ENCODE measurements at places on chromosomes 4 and X.

DNA sequence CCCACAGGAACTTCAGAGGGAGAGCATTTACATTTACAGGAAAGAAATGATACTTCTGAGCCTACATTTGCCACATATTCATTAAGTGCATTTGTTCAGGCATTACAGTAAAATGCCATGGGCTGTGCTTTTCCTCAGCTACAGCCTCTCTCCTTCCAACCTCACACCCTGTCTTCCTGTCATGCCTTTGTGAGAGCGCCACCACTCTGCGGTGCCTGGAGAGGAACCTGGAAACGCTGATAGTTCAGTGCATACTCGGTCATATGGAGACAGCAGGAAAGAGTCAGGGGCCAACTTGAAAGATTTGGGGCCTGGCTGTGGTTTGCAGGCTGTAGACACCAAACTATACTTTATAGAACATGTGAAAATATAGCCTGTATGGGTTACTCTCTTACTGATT, 40.5 kb downstream of the NFKB1 start:
- no peak for DNase-seq

DNA sequence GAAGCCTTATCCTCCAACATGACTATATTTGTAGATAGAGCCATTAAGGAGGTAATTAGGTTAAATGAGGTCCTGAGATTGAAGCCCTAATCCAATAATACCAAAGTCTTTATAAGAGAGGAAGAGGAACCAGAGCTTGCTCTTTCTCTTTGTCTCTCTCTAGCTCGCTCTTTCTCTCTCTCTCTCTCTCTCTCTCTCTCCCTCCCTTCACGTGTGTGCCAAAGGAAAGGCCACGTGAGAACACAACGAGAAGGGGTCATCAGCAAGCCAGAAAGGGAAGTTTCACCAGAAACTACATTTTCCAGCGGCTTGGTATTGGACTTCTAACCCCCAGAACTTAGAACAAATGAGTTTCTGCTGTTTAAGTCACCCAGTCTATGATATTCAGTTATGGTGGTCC, 1540.5 kb downstream of the C4orf33 start:
- DNase-seq: no peak

DNA sequence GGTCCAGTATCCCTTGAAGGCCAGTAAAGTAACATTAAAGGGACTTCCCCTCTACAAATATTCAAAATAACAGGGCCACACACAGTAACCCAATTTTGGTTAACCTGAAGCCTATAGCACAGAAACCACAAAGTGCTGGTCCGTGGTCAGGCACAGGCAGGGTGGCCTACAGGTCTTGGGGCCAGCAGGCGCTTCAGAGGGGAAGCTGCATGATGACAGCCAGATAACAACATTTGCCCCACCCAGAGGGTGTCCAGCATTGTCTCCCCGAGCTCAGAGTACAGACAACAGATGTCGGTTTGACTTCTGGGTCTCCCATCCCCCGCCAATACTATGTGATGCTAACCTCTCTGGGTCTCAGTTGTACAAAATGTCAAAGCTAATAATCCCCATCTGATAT, 51.1 kb downstream of the SH3KBP1 start:
- no peak for DNase-seq

- no peak for DNase-seq
These were observed 111.3 kb downstream of the CEP135 start for GRCh38 chr4:56060036-56060435.

DNA sequence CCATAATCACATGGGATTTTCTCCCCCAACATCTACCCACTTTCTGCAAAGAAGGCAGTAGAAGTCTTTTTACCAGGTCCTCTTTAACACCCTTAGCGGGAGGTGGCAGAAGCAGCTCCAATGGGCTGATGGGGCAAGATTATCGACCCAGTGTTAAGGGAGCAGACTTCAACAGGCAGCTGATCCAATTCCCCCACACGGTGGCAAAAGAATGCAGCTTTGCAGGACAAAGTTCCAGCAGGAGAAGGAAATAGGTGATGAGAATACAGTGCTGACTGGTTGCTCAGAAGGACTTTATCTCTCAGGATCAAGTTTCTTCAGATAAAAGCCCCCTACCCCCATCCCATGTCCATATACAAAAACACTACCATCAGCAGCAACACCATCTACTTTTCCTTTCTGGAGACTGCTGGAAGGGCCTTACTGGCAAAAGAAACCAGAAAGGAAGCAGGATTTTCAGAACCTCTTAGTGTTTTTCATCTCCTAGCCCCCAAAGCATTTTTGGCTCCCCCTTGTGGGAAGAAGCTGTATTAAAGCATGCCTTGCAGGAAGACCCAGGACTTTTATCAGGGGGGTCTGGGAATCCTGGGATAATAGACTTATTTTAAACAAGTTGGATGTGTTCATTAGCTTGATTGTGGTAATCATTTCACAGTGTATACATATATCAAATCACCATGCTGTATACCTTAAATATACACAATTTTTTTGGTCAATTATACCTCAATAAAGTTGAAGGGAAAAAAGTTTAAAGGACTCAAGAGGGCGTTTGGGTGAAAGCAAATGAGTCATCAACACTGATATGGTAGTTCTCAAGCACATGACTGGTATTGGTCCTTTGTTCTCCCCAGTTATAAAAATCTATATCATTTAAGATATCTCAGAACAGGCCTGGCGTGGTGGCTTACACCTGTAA, 146.4 kb downstream of the GPC3 start:
- no peak for DNase-seq

DNA sequence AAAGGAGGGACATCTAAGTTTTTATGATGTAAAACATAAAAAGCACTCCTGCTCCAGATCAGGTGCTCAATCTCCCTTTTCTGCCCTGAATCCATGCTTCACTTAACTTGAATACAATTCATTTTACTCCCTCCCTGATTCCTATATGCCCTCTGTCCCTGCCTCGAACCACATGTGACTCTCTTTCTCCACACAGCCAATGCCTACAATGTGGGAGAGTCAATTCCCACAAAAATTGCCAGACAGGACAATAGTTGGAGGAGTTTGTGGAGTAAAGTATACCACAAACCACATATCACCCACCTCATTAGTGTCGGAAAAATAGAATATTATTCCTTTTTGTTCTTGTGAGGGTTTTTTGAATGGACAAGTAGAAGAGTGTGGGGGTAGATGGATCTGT, 9.7 kb downstream of the AMMECR1 start:
- no peak for DNase-seq

GRCh38 chr4:43394976-43395375, 502.5 kb downstream of the GRXCR1 start:
- no peak for DNase-seq

- DNase-seq: no peak
These were observed 157.4 kb downstream of the STIM2 start for GRCh38 chr4:27018076-27018475.

DNA sequence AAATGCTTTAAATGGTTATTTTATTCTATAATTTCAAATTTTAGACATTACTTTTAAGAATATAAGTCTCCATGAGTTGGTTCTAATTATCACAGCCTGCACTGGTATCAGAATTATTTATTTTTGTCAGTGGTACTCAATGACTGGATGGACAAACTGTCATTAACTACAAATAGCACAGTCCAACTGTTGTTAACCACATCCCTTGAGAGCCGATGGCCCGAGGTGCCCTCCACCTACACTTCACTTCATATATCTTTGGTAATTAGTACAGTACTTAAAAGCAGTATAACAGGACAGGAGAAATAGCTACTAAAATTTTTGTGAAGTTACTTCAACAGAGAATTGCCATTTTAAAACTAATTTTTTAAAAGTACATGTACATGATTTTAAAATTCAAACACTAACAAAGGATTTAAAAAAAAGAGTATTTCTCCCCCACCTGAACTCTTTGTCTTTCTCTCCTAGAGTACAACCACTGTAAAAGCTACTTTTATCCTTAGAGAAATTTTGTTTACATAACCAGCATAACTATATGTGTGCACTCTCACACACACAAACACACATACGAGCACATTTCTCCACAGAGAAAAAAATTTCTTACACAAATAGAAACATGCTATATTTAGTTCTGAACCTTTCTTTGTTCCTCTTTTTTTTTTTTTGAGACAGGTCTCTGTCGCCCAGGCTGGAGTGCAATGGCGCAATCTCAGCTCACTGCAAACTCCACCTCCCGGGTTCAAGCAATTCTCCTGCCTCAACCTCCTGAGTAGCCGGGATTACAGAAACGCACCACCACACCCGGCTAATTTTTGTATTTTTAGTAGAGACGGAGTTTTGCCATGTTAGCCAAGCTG, 6.5 kb downstream of the TIFA start:
- DNase-seq: no peak

DNA sequence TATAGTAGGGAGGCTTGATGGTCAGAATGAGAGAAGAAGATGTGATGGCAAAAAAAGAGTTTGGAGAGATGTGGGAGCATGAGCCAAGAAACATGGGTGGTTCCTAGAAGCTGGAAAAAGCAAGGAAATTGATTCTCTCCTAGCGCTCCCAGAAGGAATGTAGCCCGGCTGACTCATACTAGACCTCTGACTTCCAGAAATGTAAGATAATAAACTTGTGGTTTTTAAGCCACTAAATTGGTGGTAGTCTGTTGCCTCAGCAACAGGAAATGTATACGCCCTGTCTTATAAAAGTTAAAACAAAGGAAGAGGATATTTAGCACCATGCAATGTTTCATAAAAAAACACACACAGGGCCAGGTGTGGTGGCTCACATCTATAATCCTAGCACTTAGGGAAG, 182.7 kb upstream of the PCDH7 start:
- peak; percentile 90 for DNase-seq

DNA sequence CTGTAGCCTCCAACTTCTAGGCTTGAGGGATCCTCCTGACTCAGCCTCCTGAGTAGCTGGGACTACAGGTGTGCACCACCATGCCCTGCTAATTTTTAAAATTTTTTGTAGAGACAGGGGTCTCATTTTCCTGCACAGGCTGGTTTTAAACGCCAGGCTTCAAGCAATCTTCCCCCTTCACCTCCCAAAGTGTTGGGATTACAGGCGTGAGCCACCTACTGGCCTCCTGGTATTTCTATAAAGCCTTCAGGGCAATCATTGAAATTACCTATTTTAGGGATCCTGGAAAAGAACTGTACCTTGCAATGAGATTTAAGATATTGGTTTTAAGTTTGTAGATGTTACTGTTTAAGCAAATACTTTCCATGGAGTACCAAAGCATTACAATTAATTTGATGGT, 13.5 kb upstream of the PLS3 start:
- DNase-seq: no peak

DNA sequence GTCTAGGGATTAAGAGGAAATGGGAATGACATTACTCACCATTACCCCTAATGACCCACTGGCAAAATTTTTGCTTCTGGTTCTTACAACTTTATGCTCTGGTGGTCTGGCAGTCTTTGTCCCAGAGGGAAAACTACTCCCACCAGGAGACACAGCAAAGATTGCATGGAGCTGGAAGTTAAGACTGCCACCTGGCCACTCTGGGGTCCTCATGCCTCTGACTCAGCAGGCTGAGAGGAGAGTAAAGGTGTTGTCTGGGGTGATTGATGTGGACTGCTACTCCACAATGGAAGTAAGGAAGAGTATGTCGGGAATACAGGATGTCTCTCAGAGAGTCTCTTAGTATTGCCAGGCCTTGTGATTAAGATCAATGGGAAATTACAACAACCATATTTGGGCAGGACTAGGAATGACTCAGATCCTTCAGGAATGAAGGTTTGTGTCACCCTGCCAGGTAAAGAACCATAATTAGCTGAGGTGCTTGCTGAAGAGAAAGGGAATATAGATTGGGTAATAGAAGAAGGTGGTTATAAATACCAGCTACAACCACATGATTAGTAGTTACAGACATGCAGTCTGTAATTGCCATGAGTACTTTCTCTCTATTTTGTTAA, 215.5 kb downstream of the GPAT3 start:
- DNase-seq: no peak

DNA sequence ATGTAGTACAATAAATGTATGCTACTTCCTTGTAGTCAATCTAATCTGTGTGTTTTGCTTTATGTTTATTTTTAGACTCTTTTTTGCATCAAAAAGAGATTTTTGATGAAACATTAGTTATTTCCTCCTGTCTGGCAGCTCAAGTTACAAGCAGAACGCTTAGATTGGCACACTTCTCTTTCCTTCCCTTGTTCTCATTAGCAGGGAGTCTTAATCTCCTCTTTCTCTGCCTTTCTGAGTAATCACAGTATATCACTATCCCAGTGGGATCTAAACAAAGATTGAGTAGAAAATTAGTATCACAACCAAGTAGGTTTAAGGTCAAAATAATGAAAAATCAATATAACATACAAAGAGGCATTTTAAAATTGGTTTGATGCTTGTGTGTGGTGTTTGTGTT, 1192.6 kb downstream of the C4orf33 start:
- DNase-seq: no peak

DNA sequence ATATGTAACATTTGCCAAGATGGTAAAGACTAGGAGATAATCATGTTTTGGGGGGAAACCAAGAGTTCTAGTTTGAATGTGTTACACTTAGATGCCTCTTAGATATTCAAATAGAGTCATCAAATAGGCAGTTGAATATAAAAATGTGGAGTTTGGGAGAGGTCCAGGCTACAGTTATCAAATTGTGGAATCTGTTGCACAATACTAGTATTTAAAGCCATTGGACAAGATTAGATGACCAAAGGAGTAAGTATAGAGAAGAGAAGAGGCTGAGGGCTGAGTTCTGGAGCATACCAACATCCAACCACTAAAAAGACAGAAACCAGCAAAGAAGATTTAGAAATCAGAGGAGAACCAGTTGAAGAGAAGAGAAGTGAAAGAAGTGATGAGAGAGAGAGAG, 72.7 kb downstream of the NAA11 start:
- DNase-seq: no peak

GRCh38 chrX:133335027-133335426, 80.3 kb downstream of the GPC4 start:
- DNase-seq: peak; percentile 13

GRCh38 chrX:51151734-51152133, 180.9 kb upstream of the NUDT10 start:
- no peak for DNase-seq

DNA sequence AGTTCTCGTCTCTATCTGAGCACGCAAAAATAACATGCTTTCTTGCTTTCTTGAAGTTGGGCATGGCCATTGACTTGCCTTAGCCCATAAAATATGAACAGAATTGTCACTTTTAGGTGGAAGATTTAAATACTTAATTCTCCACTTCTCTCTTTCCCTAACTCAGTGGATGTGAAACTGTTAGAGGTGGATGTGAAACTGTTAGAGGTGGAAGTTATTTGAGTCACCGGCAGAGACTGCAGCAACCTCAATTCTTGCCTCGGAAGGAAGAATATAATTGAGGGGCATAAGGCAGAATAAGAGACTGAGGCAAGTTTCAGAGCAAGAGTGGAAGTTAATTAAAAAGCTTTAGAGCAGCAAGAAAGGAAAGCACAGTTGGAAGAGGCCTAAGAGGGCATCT, 2.8 kb upstream of the PARM1 start:
- no peak for DNase-seq

GRCh38 chr4:74329307-74329706, 21.0 kb downstream of the EPGN start:
- DNase-seq: no peak

GRCh38 chr4:77473509-77473908, 132.1 kb upstream of the CXCL13 start:
- no peak for DNase-seq

Data from NCI-H226 (cell line).